ENCODE measurements at places on chromosomes 2 and 18. TPM values are rescaled to one million over a fixed set of nuclear protein-coding genes. Genes with fewer than 3 reads are reported as not detected.
A peak's percentile ranks its signal among the peaks of the same experiment; 100 is the strongest.

GRCh38 chr2:179260224-179260623 is 4.4 kb downstream of the SESTD1 start:
- no peak overlapping the region for H3K4me3 ChIP-seq
- H3K27me3 ChIP-seq, result peaks cover 12% of the 10 kb centered on the region
- H3K4me1 ChIP-seq, result no peaks in the 10 kb centered on the region
- no peak overlapping the region for H3K27ac ChIP-seq
- H3K36me3 ChIP-seq, result no peaks in the 10 kb centered on the region
- ATAC-seq, result no peak

DNA sequence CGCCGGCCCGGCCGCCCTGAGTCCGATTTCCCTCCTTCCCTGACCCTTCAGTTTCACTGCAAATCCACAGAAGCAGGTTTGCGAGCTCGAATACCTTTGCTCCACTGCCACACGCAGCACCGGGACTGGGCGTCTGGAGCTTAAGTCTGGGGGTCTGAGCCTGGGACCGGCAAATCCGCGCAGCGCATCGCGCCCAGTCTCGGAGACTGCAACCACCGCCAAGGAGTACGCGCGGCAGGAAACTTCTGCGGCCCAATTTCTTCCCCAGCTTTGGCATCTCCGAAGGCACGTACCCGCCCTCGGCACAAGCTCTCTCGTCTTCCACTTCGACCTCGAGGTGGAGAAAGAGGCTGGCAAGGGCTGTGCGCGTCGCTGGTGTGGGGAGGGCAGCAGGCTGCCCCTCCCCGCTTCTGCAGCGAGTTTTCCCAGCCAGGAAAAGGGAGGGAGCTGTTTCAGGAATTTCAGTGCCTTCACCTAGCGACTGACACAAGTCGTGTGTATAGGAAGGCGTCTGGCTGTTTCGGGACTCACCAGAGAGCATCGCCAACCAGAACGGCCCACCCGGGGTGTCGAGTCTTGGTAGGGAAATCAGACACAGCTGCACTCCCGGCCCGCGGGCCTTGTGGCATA is 4.6 kb downstream of the SIX2 start:
- peaks cover 54% of the 10 kb centered on the region for H3K27me3 ChIP-seq
- H3K4me3 ChIP-seq, result no peak overlapping the region
- no peaks in the 10 kb centered on the region for H3K36me3 ChIP-seq
- peaks cover 10% of the 10 kb centered on the region for H3K4me1 ChIP-seq
- no peak overlapping the region for H3K27ac ChIP-seq
- ATAC-seq, result no peak

The OSR1 gene
- not detected for total RNA-seq

The SERPINB3 gene
- not detected for total RNA-seq

DNA sequence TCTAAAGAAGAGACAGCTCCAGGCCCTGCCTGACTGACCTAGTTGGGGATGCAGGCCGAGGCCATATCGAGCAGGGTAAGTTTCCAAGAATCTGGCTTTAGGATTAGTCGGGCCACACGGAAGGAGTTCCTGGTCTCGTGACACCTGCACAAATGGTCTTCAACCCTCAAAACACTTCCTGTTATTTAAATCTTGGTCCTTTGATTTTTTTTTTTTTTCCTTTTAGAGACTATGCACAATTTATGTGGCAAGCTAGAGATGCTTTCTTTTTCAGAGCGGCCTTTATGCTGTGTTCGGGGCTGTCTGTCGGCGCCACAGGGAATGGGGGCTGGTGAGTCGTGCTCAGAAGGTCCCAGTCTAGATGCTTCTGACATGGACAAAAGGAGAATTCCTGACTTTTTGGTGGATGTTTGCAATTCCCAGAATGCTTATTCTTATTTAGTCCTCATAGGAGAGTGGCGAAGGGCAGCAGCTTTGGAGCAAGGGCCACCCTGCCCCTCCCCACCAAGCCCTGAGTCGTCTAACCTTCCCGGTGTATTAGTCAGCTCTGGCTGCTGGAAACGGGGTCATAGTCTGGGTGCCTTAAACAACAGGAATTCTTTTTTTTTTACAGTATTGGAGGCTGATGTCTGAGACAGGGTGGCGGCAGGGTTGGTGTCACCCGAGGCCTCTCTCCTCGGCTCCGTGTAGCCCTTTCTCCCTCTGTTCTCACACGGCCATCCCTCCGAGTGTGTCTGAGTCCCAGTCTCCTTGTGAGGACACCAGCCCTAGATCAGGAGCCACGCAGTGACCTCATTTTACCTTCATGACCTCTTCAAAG is 27.4 kb downstream of the HPCAL1 start:
- H3K27ac ChIP-seq, result peak overlapping the region; percentile 96
- peaks cover 58% of the 10 kb centered on the region for H3K36me3 ChIP-seq

DNA sequence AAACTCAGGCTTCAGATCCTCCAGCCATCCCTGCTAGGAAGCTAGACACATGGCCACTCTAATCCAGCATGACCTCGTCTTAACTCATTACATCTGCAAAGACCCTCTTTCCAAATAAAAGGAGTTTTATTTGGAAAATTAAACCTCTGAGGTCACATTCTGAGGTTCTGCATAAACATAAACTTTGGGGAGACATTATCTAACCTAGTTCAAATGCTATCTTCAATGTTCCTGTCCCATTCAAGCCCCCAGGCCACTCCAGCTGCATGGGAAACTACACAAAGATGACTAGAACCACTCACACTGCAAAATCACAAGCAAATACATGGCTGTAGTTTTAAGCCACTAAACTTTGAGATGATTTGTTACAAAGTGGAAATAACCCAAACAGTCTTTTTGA is 99.0 kb upstream of the RNF152 start:
- peaks cover 8% of the 10 kb centered on the region for H3K27me3 ChIP-seq
- no peak overlapping the region for H3K4me3 ChIP-seq
- H3K27ac ChIP-seq, result no peak overlapping the region
- ATAC-seq, result no peak
- H3K4me1 ChIP-seq, result no peaks in the 10 kb centered on the region

The PRSS56 gene
- not detected for total RNA-seq

- H3K4me3 ChIP-seq, result no peak overlapping the region
- ATAC-seq, result no peak
- H3K4me1 ChIP-seq, result no peaks in the 10 kb centered on the region
- H3K27me3 ChIP-seq, result no peaks in the 10 kb centered on the region
- H3K27ac ChIP-seq, result no peak overlapping the region
- H3K36me3 ChIP-seq, result no peaks in the 10 kb centered on the region
Observed at GRCh38 chr2:6308986-6309385, 556.7 kb downstream of the CMPK2 start.

DNA sequence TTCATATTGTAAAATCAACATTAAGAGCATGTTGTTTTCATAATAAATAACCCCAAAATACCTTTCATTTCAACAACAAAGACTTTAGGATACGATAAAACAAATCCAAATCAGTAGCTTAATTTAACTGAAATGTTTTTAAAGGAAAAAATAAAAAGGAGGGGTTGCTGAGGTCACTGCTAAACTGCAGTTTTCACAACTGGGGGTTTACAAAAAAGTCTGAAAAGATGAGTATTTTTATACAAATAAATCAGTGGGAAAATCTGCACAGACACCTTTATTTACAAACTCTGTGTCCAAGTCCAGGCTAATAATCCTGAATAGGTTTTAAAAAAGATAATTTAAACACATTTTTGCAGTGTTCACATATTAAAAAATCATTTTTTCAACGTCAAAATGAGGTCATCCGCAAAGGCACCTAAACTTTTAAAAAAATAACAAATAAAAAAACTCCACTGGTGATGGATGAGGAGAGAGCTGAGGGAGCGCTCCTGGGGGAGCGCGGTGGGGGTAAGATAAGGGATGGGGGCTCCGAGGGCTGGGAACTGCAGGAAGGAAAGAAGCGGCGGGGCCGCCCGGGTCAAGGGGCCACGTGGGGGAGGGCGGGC is 3.1 kb downstream of the DLX2 start:
- H3K36me3 ChIP-seq, result no peaks in the 10 kb centered on the region
- ATAC-seq, result no peak
- H3K4me1 ChIP-seq, result peaks cover 31% of the 10 kb centered on the region
- H3K27ac ChIP-seq, result no peak overlapping the region
- peaks cover 60% of the 10 kb centered on the region for H3K27me3 ChIP-seq
- H3K4me3 ChIP-seq, result no peak overlapping the region

DNA sequence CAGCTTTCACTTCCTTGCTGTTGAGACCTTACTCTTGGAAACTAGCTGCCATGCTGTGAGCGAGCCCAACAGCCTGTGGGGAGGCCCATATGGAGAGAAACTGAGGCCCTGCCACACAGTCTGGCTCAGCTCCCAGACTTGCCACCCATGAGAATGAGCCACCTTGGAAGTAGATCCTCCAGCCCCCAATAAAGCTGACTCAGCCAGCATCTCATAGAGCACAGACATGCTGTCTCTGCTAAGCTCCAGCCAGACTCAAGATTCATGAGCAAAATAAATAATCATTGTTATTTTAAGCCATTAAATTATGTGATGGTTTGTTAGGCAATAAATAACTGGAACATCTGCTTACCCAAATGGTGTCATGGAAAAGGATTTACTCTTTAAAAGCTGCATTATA is 53.6 kb upstream of the DDX18 start:
- H3K4me1 ChIP-seq, result no peaks in the 10 kb centered on the region
- no peaks in the 10 kb centered on the region for H3K36me3 ChIP-seq
- peaks cover 3% of the 10 kb centered on the region for H3K27me3 ChIP-seq
- no peak overlapping the region for H3K27ac ChIP-seq
- H3K4me3 ChIP-seq, result no peak overlapping the region
- no peak for ATAC-seq

GRCh38 chr2:28049416-28049815 is 158.9 kb downstream of the BABAM2 start:
- no peak overlapping the region for H3K27ac ChIP-seq
- peaks cover 33% of the 10 kb centered on the region for H3K36me3 ChIP-seq
- no peaks in the 10 kb centered on the region for H3K4me1 ChIP-seq
- H3K27me3 ChIP-seq, result no peaks in the 10 kb centered on the region

- H3K4me3 ChIP-seq, result no peak overlapping the region
- H3K27ac ChIP-seq, result no peak overlapping the region
- ATAC-seq, result no peak
- no peaks in the 10 kb centered on the region for H3K4me1 ChIP-seq
Observed at GRCh38 chr2:208792766-208793165, 386.2 kb downstream of the PTH2R start.

GRCh38 chr2:203804070-203804469 is 63.5 kb upstream of the CTLA4 start:
- H3K36me3 ChIP-seq, result no peaks in the 10 kb centered on the region
- peak overlapping the region; percentile 86 for H3K27ac ChIP-seq
- H3K27me3 ChIP-seq, result no peaks in the 10 kb centered on the region
- peak; percentile 41 for ATAC-seq
- peaks cover 62% of the 10 kb centered on the region for H3K4me1 ChIP-seq

DNA sequence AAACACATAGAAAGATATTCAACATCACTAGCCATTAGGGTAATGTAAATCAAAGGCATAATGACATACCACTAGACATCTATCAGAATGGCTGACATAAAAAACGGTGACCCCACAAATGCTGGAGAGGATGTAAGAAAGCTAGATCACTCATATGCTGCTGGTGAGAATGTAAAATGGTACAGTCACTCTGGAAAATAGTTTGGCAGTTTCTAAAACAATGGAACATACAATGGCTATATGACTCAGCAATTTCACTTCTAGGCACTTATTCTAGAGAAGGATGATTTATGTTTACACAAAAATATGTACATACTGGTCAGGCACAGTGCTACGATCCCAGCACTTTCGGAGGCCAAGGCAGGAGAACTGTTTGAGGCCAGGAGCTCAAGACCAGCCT is 87.3 kb downstream of the COLEC12 start:
- no peaks in the 10 kb centered on the region for H3K36me3 ChIP-seq
- no peaks in the 10 kb centered on the region for H3K4me1 ChIP-seq
- ATAC-seq, result no peak
- no peak overlapping the region for H3K27ac ChIP-seq
- no peak overlapping the region for H3K4me3 ChIP-seq
- H3K27me3 ChIP-seq, result peaks cover 8% of the 10 kb centered on the region

- H3K27me3 ChIP-seq, result no peaks in the 10 kb centered on the region
- no peak for ATAC-seq
- H3K4me1 ChIP-seq, result no peaks in the 10 kb centered on the region
- no peak overlapping the region for H3K4me3 ChIP-seq
Observed at GRCh38 chr18:30658306-30658705, 384.2 kb downstream of the DSC3 start.

DNA sequence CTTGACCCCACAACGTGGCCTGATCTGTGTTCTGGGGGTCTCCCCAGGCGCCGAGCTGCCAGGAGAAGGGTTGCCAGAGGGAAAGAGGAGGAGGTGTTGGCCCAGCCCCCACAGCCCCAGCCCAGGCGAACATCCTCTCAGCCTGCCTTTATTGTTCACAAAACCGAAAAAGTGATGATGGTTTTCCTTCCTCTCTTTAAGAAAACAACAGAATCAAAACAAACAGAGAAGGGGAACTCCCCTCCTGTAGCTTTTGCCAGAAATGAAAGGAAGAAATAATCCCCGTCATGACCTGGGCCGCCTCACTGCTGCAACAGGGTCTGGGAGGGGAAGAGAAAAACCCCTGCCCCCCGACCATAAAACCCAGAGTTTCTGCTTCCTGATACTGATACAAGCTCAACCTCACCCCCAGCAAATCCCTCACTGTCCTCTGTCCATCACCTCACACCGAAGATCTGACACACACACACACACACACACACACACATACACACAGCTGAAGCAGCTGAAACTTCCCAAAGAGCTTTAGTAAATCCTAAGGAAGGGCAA is 52.0 kb downstream of the ZFP36L2 start:
- H3K4me3 ChIP-seq, result peak overlapping the region; percentile 80
- peaks cover 46% of the 10 kb centered on the region for H3K4me1 ChIP-seq
- H3K27ac ChIP-seq, result peak overlapping the region; percentile 99
- H3K36me3 ChIP-seq, result peaks cover 9% of the 10 kb centered on the region
- H3K27me3 ChIP-seq, result no peaks in the 10 kb centered on the region
- peak; percentile 79 for ATAC-seq

The REG1B gene
- not detected for total RNA-seq

DNA sequence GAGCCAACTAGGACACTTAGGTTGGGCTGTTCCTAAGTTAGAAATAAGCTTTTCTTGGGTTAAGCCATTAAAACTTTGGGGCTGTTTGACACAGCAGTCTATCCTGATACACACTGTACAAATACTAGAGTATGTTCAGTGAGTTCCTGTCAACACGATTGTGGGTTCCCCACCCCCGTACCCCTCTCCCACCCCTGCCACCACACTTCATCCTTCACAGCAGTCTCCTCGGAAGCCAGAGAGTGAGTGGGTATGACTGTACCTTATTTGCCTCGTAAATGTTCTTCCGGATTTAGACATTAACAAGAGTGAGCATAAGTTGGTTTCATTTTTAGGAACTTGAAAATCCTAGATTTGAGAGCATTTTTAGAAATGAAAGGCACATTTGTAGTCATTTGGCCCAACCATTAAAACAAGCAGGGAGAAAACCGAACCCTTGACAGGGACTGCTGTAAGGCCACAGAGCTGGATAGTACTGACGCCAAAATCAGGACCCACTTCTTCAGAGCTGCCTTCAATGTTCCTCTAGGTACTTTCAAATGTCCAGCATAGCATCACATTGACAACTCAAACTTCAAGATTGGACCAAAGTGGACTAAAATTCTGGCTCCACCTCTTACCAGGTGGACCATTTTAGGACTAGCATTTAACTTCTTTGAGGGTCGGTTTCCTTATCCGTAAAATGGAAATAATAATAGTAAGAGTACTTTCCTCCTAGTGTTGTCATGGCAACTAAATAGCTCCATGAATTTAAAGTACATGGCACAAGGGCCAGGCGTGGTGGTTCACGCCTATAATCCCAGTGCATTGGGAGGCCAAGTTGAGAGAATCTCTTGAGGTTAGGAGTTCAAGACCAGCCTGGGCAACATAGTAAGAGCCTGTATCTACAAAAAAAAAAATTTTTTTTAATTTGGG is 166.3 kb upstream of the SERTAD2 start:
- peaks cover 12% of the 10 kb centered on the region for H3K4me1 ChIP-seq
- H3K27ac ChIP-seq, result peak overlapping the region; percentile 84
- H3K36me3 ChIP-seq, result no peaks in the 10 kb centered on the region

Data from activated T-helper 17 cell treated with anti-CD3 and anti-CD28 coated beads, Interleukin-2, amount 50 U/mL, for 72 hours (primary cell).